ENCODE measurements at places on chromosomes 5 and 9.

DNA sequence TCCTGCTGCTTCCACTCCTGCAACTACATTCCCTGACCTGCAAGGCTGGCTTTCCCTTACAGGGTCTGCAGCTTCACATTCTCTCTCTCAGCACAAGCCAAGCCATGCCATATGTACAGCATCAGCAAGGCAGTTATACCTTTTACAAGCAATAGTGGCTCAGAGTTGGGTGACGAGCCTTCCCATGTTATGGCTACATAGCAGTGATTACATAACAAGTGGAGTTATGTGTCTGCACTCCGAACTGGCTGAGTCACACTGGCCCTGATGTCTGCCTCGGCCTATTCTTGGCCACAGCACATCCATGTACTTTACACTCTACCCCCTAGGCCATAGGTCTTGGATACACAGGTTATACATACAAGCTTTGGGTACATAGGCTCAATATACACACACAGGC is 52.0 kb upstream of the SNCAIP start:
- no peak for DNase-seq

DNA sequence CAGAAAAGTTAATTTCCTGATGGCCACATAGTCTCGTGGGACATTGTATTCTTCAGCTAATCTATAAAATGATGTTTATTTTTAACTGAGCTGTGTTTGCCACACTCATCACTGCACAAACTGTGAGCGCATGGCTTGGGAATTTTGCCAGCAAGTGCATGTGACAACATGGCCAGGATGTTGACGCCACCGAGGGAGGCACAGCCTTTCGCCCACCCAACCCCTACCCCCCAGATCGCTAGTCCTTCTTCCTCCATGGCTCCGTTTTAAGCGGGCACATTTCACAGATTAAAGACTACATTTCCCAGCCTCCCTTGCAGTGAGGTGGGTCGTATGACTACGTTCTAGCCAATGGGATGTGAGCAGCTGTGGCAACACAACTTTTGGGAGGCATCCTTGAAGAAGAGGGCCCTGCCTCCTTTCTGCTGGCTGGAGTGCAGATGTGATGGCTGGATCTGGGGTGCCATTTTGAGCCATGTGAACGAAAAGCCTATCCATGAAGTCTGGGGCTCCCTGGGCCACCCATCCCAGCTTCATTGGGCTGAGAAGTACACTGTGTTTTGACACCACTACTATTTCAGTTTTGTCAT is 7.9 kb downstream of the NRARP start:
- peak; percentile 60 for DNase-seq

GRCh38 chr9:127537014-127537413 is 75.1 kb upstream of the STXBP1 start:
- no peak for DNase-seq

- DNase-seq, result no peak
Measured at GRCh38 chr9:5982317-5982716, 33.1 kb downstream of the RANBP6 start.

- DNase-seq, result no peak
Measured at GRCh38 chr9:90069085-90069484, 464.3 kb downstream of the GADD45G start.

DNA sequence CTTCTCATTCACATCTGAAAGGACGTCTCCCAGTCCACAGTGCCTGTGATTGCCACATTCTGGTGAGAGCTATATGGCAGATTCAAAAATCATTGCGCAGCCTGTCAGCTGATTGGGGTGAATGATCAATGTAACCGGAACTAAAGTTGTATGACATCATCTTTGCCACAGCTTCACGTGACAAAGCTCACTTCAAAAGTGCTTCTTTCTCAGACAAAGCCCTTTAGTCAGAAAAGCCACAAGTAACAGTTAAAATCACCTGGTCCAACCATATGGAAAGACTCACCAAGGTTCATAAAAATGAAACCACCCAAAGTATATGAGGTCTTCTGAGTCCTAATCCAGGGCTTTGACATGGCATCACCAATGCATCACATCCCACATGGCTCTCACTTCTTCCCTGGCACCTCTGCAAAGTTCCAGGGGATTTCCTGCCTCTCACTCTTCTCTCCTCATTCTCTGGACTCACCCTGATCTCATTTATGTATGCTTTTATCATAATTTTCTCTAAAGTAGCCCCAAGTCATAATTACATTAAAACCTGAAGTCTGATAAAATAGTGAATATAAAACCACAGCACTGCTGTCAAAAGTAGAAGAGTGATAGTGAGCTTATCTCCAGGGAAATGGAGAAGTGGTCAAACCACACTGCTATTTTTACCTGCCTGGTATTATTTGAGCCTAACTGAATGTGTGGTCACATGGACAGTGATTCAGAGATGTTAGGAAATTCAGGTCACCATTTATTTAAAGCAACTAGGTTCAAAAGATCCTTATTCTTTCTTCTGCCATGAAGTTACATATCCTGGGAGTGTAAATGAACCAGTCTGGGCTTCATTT is 193.1 kb upstream of the PTGER4 start:
- peak; percentile 79 for DNase-seq

All from GM12865 (cell line).